ENCODE measurements at places on chromosomes 7 and 10.

DNA sequence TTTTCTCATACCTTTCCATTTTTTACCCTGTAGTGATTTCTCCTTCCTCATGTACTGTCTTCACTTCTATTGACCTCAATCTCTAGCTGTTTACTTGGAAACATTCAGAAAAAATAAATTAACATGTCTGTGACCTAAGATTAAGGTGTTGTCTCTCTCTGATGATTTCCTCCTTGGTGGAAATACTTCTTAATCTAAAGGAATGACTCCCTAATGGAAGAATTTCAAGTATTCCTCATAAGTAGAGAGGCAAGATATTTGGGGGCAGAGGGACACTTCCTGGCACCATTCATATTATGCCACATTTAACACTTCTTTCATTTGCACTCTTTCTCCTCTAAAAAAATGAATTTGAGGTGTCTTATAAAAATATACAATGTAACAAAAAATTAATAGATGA, 202.8 kb downstream of the NEBL start:
- DNase-seq = no peak

- peak; percentile 75 for DNase-seq
Observed at GRCh38 chr7:149790146-149790548, 16.8 kb upstream of the ZNF467 start.

DNA sequence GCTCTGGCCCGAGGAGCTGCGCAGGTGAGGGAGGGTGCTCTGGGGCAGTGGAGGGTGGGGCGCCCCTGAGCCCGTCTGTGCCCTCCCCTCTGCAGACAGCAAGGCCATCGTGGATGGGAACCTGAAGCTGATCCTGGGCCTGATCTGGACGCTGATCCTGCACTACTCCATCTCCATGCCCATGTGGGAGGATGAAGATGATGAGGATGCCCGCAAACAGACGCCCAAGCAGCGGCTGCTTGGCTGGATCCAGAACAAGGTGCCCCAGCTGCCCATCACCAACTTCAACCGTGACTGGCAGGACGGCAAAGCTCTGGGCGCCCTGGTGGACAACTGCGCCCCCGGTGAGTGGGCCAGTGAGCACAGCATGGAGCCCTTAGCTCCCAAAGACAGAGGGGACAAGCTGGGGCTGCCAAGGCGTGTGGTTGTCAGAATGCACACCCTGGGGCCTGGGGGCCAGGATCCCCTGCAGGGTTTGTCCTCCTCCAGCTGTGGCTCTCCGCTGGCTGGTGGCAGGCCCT, 5.1 kb downstream of the FLNC start:
- no peak for DNase-seq

- no peak for DNase-seq
Observed at GRCh38 chr10:78539247-78539766, 505.6 kb downstream of the RPS24 start.

GRCh38 chr7:122883049-122883680, 3.1 kb downstream of the CADPS2 start:
- DNase-seq = no peak

DNA sequence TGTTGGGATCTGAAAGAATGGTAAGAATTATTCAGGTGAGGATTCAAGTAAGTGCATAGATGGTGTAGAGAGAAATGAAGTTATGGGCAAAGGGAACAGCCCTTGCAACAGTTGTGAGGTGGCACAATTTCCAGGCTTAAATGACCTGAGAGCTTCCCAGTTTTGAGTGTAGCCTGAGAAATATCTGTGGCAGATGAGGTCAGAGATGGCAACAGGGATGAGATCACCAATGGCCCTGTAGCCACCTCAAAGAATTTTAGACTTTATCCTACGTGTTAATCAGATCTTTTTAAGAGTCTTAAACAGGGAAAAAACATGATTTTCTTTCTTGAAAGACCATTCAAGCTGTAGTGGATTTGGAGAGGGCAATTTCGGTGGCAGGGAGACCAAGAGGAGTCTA, 1.9 kb upstream of the NRF1 start:
- no peak for DNase-seq

DNA sequence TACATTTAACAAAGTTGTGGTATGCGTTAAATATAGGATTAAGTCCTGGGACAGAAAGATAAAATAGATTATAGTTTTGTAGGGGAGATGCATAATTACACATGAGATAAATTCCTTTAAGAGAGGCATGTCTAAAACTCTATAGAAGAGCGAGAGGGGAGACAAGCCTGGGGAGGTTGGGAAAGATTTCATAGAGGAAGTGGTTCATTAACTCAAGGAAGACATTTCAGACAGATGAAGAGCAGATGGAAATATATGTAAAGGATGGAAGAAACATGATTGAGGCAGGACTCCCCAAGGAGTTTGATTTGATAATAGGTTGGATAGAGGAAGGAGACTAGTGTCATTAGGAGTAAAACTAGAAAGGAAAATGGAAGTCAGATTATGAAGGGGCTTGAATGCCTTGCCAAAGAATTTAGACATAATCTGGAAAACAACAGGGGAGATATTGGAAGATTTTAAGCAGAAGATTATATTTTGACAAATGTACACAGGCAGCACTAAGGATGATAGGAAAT, 96.1 kb downstream of the PHTF2 start:
- DNase-seq = no peak

- DNase-seq = peak; percentile 13
Observed at GRCh38 chr7:108335269-108335918, 120.8 kb downstream of the NRCAM start.

- DNase-seq = no peak
Observed at GRCh38 chr7:127754457-127754856, 102.5 kb downstream of the SND1 start.

DNA sequence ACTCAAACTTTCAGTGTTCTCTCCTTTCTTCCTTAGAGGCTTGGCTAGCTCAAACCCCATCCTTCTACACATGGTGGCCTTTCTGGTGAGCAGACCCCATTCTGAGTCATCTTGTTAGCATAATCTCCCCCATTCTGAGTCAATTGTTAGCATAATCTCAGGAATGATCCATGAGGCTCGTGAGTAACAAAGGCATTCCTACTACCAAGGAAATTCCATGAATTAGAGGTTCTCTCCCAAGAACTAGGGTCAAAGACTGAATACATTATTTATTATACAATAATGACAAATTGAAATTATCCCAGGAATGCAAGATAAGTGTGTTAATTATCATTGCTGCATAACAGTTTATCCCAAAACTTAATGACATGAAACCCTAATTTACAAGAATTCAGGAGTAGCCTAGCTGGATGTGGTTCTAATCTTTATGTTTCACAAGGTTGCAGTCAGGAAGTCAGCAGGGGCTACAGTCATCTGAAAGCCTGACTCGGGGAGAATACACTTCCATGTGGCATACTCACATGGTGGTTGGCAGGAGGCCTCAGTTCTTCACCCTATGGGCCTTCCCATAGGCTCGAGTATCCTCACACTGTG, 100.2 kb downstream of the MMRN2 start:
- no peak for DNase-seq

- no peak for DNase-seq
Observed at GRCh38 chr10:34702982-34703381, 112.1 kb downstream of the PARD3 start.

- DNase-seq = no peak
Observed at GRCh38 chr7:44811571-44811970, 15.1 kb downstream of the PPIA start.

- no peak for DNase-seq
Observed at GRCh38 chr10:88226891-88227290, 356.2 kb downstream of the RNLS start.

- peak; percentile 87 for DNase-seq
Observed at GRCh38 chr7:73703757-73704639, 15.5 kb downstream of the STX1A start.

GRCh38 chr10:82245906-82246560, 371.0 kb downstream of the NRG3 start:
- no peak for DNase-seq

DNA sequence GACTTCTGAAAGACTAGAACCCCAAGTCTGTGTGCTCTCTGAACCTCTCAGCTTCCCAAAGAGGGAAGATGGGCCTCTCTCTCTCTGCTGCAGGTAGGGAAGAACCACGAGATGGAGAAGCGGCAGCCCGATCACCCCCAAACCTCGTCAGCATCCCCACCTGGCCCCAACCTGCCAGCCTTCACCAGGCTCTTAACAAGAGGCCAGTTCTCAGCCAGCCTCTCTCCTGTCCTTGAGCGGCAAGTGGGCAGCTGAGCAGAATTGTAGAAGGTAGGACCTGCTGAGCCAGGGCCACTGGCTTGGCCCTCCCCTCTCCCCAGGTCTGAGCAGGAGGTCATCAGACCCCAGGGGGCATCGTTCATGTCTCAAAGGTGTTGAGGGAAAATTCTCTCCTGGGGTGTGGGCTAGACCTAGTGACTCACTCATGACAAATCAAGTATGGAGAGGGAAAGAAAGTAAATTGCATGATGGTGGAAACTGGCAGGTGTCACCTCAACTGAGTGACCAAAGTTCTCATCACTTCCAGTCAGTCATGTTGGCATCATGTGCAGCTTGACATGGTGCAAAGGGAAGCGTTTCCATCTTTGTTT, 92.0 kb upstream of the GPR26 start:
- no peak for DNase-seq

GRCh38 chr10:29532256-29532878, 102.4 kb downstream of the SVIL start:
- no peak for DNase-seq

- DNase-seq = peak; percentile 43
Observed at GRCh38 chr7:157352516-157352915, 15.7 kb downstream of the DNAJB6 start.

- peak; percentile 71 for DNase-seq
Observed at GRCh38 chr7:47088329-47089067, 493.4 kb downstream of the TNS3 start.

GRCh38 chr7:131370523-131370968, 42.9 kb downstream of the MKLN1 start:
- peak; percentile 48 for DNase-seq

GRCh38 chr10:68647672-68648341, 73.2 kb upstream of the CCAR1 start:
- no peak for DNase-seq

DNA sequence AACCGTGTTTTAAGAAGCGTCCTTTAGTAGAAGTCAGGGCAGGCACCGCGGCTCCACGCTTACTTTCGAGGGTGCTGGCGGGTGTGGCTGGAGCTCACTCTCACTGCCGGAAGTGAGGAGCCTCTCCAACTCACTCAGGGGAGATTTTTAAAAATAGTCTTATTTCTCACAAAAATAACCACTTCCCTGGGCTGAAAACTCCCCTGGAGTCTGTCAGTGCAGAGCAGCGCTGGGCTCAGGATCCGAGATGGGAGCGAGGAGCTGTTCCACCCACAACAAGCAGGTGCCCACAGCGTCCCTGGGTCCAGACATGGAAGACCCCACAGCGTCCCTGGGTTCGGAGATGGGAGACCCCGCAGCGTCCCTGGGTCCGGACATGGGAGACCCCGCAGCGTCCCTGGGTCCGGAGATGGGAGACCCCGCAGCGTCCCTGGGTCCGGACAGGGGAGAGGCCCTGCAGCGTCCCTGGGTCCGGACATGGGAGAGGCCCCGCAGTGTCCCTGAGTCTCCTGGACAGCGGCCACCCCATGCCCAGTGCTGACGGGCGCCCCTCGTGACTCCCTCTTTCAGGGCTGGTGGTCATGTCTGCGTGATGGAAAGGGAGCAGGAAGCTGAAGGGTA, 51.2 kb downstream of the VIPR2 start:
- no peak for DNase-seq

GRCh38 chr10:122699796-122700455, at the start of gene C10orf120:
TSS of gene C10orf120 (minus strand) at chr10:122699846. CDS start at chr10:122699790, 56 bp downstream.
- DNase-seq = no peak

DNA sequence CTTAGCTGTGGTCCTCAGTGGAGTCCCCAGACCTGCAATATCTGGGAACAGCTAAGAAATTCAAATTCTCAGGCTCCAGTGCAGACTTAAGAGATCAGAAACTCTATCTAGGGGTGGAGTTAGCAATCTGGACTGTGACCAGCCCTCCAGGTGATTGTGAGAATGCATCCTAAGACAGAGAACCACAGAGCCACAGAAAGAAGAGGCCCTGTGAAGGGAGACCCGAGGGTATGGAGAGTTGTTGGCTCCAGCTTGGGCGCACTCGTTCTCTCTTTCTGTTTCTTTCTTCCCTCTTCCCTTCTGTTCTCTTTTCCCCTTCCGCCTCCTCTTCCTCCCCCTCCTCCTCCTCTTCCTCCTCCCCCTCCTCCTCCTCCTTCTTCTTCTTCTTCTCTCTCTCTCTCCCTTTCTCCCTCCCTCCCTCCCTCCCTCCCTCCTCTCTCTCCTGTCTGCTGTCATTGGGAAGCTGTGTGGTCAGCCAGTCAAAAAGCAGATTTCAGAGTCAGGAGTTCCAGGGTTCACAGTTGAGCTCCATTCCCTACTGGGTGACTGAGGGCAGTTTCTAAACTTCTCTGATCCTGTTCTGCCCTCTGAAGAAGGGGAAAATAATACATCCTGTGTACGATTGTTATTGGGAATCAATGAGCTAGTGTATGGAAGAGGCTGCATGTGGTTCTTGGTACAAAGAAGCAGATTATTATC, 62.1 kb upstream of the STEAP1B start:
- DNase-seq = no peak

DNA sequence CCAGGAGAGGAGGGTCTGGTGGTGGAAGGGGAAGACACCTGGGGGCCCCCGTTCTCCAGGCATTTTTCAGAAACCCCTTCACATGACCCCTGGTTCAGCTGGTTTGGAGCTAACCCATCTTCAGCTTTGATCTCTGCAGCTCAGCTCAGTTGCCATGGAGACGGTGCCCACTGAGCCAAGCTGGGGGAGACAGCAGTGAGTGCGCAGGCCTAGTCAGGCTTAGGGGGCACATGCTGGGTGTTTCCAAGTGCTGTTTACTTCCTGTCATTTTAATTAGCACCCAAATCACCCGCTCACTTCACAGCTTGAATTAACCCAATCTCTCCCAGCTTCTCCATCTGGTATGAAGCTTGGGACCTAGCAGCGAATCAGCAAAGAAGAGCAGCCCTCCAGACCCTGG, 9.0 kb downstream of the SPOCK2 start:
- DNase-seq = no peak

- no peak for DNase-seq
Observed at GRCh38 chr7:118076564-118076963, 107.4 kb upstream of the LSM8 start.

- DNase-seq = no peak
Observed at GRCh38 chr7:128858380-128859231, 4.0 kb upstream of the ATP6V1F start.

DNA sequence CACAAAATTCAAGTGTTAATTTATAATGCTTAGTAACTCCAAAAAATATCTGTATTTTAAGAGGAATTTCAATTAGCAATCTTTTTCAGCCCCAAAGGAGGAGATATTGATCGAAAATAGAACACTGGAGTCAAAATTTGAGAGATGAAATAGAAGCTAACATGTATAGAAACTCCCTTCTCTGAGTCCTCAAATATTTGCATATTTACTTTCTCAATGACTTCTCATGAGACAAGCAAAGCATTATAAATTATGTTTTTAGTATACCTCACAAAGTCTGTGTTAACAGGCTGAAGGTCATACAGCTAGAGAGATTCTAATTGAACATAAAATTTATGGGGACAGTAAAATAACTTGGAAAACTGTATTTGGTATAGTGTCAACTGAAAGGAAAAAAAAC, 260.5 kb downstream of the GPAM start:
- DNase-seq = no peak

GRCh38 chr10:104906112-104906511, 265.0 kb downstream of the SORCS3 start:
- DNase-seq = no peak
